ENCODE measurements at places on chromosomes 2 and 18.

DNA sequence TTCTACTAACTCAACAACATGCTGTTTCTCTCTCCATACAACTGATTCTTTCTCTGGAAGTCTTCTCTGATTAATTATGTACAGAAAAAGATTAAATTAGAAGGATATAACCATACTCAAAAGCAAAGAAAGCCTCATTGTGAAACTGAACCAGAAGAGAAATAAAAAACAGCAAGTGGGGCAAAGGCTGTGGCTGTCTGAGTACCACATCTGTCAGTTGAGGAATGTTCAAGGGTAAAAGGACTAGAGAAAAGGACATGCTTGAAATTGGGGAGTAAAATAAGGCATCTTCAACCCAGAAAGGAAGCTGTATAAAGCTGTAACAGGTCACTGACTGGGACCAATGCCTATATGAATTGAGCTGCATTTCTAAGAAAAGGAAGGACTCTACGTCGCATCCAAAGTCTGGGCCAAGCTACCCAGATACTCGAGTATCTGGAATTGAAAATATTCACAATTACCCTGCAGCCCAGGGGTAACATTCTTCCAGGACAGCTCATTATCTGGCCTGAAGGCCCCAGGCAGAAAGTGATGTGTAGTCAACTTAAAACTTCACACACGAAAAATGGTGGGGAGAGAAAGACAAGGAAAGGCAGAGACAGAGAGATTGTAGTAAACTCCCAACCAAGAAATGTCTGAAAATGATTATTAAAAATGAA is 356.0 kb upstream of the GALNT5 start:
- DNase-seq, result no peak

- no peak for DNase-seq
Observed at GRCh38 chr18:62521593-62521992, 1.2 kb upstream of the ZCCHC2 start.

DNA sequence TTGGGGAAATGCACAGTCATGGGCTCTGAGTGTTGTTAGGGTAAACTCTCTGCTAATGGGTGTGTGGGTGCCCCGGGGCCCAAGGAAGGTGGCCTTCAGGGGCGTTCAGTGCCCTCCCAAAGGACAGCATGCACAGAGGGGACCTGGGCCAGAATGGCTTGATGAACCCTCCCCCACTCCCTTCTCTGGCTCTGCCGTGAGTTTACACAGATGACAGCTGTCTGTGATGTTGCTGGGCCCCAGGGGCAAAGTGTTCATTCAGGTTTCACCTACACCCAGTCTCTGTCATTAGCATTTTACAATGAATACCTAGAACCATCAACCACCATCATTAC is 3.2 kb downstream of the NPPC start:
- DNase-seq, result no peak

- DNase-seq, result no peak
Observed at GRCh38 chr2:172712251-172712650, 23.4 kb upstream of the RAPGEF4 start.

DNA sequence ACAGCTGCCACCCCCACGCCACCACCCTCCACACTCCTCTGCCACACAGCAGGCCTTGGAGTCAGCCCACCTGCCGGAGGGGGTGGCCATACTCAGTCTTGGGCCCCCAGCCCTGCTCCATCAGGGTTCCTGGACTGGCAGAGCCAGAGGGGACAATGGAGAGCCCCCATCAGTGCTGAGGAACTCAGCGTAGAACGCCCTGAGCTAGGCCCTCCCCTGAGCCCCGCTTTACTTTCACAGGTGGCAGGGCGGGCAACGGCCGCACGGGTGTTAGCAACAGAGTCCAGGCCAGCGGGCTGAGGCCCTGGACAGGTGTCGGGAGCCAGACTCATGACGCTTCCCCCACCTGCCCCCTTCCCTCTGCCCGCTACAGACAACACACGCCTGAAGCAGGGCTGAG is 47.1 kb downstream of the FOSL2 start:
- no peak for DNase-seq

DNA sequence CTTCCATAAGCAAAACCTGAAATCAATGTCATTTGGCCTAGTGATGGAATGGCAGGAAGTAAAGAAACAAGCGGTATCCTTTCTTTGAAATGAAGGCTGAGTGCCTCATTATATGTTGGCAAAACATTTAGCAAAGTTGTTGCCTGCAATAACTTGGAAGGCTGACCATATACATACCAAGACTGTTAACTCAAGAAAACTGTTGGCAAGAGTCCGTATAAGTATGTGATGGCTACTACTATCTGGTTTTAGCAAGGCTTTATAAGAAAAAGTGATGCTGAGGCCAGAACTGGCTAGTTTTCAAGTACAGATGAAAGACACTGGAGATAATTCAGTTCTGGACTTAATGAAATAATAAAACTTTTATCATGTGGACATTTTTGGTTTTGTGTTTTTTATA is 356.2 kb downstream of the ZNF521 start:
- DNase-seq, result no peak

DNA sequence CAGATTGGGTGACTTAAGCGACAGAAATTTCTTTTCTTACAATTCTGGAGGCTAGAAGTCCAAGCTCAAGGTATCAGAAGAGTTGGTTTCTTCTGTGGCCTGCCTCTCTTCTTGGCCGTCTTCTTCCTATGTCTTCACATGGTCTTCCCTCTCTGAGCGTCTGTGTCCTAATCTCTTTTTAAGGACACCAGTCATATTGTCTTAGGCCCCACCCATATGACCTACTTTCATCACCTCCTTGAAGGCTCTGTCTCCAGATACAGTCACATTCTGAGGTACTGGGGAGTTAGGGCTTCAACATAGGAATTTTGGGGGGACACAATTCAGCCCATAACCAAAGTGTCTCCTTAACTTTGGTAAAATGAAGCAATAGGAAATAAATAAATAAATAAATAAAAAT is 110.9 kb upstream of the EPC2 start:
- DNase-seq, result no peak

DNA sequence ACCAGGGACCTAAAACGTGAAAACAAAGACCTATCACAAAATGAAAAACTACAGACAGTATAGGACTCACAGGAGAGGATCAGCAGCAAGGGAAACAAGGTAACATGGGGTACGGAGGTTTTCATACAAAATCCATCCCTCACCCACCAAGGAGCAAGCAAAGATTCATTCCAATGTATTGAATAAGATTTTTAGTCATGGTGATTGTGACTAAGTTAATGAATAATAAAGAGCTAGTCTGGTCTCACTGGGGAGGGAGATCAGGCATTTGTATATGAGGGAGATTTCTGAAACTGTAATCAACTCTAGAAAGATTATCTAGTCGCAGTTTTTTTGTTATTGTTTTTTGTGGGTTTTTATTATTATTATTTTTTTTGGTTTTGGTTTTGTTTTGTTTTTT is 336.5 kb upstream of the MMADHC start:
- no peak for DNase-seq

GRCh38 chr2:101617188-101617587 is 80.3 kb upstream of the MAP4K4 start:
- no peak for DNase-seq

DNA sequence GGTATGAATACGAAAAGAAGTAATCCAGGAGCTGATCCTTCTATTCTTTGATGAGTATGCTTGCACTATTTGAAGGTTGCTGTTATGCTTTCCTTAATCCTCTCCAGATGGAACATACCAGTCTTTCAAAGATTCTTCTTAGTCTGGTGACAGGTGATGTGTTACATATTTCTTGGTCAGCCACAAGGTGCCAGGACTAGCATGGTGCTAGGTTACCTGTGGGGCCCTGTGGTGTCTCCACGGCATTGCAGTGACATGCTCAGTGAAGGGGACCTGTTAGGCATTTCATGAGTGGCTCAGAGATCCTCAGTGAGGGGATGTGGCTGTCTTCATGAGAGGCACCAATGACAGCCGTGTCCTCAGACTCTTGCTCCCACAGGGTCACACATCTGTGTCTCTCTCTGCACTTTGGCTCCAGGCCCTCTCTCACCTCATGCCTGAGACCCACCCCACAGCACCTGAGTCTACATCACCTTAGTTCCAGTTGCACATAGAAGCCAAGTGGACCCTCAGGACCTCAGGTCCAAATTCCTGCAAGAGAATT is 13.1 kb upstream of the RAB31 start:
- DNase-seq, result no peak

DNA sequence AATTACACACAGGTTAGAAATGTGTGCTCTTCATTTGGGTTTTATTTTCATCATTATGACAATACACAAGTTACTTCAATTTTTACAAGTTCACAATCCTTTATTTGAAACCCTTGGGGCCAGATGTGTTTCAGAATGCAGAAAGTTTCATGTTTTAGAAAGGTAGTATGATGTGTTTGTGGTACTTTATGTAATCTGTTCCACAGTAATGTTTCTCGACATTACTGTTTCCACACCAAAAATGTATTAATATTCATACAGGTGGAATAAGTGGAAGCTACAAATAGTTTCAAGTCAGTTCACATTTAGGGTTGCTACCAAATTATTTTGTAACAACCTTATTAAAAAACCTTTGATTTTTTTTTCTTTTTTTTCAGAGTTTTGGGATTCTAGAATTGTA is 10.4 kb downstream of the UBE2E3 start:
- DNase-seq, result no peak

- no peak for DNase-seq
Observed at GRCh38 chr18:48956356-48956755, 5.6 kb upstream of the SMAD7 start.

GRCh38 chr2:13492262-13492661 is 775.5 kb downstream of the TRIB2 start:
- no peak for DNase-seq

- DNase-seq, result no peak
Observed at GRCh38 chr2:146037334-146037870, 1517.5 kb upstream of the ZEB2 start.

DNA sequence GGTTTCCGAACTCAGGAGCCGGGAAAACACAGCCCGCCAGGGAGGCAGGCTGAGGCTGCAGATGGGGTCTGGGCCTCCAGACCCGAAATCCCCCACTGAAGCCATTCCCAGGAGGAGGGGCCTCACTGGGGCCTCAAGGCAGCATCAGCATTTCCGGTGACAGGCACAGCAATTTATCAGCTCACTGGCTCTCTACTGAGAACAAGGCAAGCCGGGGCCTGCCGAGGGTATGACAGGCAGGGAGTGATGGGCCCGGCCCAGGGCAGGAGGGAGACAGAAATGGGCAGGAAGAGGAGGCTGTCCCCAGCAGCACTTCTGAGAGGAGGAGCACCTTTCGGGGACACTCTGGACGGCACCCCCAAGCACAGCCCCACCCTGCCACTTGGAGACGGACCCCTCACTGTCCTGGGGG is 12.5 kb downstream of the SDC1 start:
- no peak for DNase-seq

GRCh38 chr2:229363185-229363814 is 92.2 kb upstream of the PID1 start:
- DNase-seq, result no peak

GRCh38 chr2:108613261-108614042 is 79.2 kb downstream of the LIMS1 start:
- DNase-seq, result no peak

DNA sequence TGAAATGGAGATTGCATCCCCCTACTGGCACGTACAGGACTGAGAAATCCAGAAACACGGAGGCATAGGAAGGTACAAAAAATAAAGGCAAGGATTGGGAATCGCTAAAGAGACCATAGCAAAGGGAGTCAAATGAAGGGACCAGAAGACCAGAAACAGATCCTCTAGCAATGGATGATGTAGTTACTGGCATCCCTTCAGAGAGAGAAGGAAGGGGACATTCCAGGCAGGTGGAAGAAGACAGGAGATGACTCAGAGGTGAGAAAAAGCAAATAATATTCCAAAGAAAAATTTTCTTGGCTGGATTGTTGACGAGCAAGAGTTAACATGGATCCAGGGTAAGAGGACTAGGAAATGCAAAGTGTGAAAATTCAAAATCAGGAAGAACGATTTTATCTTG is 78.4 kb upstream of the FZD7 start:
- no peak for DNase-seq

- no peak for DNase-seq
Observed at GRCh38 chr18:74412116-74412880, 44.8 kb downstream of the DIPK1C start.

- DNase-seq, result peak; percentile 64
Observed at GRCh38 chr2:169824373-169825333, at the start of gene METTL5. TSS of gene METTL5 (minus strand) at chr2:169824905. CDS start at chr2:169824597, 308 bp downstream.

GRCh38 chr2:150644298-150645067 is 157.0 kb upstream of the RND3 start:
- DNase-seq, result no peak

- DNase-seq, result no peak
Observed at GRCh38 chr2:132477962-132478361, 61.4 kb downstream of the GPR39 start.

DNA sequence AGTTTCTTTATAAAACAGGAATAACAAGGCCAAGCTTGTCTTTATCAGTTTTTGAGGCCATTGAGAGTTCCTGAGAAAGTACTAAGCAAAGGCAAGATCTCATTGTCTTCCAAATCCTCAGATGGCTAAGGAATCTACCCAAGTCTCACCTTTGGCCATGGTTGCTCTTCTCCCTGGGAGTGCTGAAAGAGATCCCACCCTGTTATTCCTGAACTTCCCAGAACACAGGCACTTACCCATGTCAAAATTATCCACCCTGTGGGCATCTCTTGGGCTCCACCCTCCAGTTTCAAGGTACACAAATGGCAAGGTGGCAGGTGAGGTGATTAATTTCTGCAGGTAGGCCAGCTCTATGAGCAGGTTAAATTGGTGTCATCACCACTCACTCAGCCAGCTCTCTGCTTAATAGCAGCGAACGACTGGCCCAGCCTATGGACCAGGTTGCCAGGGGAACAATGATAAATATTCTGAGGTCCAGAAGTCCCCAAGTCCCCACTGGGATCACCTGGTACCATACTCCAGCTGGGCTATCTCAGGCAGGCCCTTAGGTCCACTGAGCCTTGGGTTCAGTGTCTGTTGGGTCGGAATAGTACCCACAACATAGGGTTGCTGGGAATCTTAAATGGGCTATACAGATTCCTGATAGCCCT is 2.3 kb upstream of the SPRED2 start:
- DNase-seq, result no peak

GRCh38 chr2:128492966-128493811 is 174.5 kb upstream of the HS6ST1 start:
- DNase-seq, result no peak

DNA sequence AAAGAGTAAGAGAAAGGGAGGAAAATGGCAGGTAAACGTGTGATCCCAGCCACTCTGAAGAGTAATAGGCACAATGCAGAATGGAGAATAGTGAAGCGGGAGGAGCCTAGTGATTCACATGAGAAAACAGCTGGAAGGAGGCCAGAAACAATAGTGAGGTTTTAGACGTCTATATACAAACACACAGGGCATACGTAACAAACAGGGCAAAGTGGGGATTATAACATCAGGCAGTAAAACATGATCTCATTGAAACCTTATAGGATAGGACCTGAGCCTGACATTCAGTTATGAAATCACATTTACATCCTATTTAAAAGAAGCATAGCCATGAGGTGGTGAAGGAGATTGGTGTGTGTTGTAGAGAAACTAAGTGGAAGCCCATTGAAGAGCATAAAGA is 33.0 kb upstream of the GATA6 start:
- no peak for DNase-seq
